ENCODE measurements at places on chromosomes 4 and X.

DNA sequence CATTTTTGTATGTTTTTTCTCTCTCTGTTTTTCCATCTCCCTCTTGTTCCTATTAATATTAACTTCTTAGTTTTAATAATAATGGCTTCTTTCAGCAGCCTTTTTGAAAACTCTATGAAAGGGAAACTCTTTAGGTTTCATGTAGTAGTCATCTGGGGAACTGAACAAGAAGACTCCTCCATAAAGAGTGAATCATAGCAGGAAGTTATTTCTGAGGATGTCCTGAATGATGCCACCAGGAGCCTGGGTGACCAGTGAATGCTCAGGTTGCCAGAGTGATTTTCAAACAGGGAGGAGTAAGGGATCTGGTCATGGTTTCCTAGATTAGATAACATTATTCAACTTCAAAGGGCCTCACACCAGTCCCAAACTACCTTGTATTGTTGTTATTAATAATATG, 212.8 kb upstream of the PDE5A start:
- DNase-seq = no peak

DNA sequence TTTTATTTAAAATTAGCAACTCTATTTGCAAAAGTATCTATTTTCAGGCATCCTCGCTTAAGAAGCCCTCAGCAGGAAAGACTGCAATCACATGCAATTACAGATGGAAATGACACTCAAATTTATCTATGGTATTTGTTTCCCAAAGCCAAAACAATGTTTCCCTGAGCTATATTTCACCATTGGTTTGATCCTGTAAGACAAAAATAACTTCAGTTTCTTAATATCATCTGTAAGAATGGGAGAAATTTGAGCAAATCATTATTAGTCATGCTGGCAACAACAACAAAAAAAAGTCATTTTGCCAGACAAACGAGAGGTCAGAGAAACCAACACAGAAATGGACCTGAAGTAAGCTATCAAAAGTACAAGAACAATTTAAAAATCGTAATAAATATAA, 204.1 kb downstream of the NR3C2 start:
- no peak for DNase-seq

DNA sequence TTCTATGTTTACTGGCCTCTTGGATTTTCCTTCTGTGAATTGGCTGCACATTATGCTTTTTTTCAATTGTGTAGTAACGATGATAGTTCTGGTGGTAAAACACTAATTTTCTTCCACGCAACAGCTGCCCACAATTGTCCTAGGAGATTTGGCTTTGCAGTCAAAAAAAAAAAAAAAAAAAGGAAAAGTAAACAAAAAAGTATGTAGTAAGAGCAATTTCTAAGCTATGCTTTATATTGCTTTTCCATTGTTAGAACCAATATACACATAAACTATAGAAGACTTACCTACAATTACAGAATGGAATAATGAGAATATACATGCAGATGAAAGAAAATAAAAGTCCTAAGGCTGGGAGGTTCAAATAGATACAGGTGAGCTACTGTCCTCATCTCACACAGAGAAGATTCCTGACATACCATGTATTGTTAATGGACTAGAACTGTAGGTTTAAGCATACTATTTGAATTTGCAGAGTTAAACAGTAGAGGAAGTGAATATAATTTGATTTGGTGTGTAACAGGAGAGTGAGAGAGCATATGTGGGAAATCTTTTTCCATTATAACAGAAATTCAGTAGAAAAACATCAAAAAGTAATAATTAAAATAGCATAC, 976.2 kb downstream of the RAB28 start:
- DNase-seq = no peak

DNA sequence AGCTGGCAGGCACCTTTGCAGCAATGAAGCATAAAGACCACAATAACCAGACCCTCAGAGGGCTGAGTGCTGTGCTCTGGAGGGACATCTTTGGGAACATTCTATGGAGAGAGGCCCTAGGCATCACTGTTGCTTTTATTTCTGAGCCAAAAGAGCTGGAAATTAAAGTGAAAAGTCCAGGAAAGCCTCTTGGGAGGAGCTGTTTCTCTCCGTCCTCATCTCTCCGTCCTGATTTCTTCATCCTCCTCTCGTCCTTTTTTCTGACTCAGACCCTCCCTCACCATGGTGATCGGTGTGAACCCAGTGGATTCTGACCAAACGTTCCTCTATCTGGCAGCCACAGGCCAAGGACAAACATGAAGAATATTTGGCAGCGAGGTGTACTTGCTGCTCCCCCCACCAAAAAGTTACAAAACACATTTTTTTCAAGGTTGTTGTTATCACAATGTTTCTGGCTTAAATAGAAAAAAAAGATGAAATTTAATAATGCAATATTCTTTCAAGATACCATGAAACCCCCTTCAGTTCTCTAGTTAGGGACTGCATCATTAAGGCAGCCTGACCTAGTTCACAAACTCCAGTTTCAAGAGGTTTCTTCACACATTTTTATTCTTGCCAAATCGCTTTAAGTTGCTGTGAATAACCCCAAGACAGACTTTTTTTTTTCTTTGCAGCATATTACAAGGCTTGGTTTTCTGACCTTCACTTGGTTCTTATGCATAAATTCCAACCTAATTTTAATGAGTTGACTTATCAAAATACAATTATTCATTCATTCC, 80.2 kb downstream of the SCD5 start:
- DNase-seq = no peak

GRCh38 chrX:19886883-19887531, 393 bp downstream of the SH3KBP1 start:
- DNase-seq = peak; percentile 30

- no peak for DNase-seq
Measured at GRCh38 chrX:47743504-47743903, 84.5 kb upstream of the UXT start.

DNA sequence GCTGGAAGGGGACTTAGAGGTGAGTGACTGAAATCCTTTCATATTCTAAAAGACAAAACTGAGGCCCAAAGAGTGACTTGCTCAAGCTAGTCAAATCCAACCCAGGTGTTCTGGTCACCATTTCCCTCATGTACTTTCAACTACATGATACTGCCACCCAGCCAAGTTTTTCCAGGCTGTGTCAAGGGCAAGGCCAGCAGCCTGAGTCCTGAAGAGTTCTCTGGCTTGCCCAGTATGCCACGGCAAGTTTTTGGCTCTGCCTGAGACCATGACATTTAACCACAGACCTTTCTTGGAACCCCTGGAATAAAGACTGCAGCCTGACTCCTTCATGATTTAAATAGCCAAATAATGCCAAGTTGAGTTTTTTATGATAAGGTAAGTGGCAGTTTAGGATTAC, 10.7 kb upstream of the TMEM164 start:
- DNase-seq = no peak

DNA sequence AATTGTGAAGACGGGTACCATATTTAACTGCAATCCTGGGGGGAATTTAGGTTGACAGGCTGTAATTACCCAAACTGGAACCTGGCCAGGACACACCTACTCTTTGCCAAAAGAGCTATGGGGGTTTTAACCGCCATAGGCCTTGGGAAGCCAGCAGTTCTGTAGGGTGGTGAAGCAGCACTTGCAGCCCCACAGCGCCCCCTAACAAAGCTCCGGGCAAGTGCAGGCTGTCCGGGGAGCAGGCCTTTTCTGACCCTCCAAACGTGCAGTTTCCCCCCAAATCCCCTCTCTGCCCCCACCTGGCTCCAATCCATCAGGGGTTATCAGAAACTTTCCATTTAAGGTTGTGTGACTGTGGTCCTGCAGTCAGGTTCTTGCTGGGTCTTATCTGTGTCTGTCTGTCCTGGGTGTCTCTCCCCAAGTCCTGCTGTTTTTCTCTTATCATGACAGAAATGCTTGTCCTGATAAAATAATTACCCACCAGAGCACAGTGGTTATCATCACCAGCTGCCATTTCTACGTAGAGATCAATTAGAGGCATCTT, 350.9 kb downstream of the MID1IP1 start:
- DNase-seq = no peak

DNA sequence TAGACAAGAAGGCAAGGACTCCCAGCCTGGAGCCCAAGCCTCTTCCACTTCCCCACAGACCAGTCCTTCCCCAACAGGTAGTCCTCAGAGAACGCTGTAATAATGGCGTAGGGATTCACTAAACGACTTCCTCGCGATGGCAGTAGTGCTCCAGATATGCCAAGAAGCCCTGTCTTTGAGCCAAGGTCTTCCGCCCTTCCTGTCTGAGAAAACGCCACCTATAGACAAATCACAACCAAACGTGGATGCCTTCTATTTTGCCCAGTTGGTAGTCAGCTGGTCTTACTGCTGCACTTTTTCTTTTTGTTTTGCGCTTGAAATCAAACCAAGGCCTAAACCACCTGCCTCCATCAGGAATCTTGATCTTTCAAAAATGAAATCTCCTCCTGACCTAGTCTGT, 203.3 kb downstream of the OR13H1 start:
- no peak for DNase-seq

GRCh38 chrX:11349661-11350337, 56.6 kb downstream of the AMELX start:
- DNase-seq = no peak

- DNase-seq = no peak
Measured at GRCh38 chrX:120549483-120550452, 11.0 kb downstream of the CUL4B start.

DNA sequence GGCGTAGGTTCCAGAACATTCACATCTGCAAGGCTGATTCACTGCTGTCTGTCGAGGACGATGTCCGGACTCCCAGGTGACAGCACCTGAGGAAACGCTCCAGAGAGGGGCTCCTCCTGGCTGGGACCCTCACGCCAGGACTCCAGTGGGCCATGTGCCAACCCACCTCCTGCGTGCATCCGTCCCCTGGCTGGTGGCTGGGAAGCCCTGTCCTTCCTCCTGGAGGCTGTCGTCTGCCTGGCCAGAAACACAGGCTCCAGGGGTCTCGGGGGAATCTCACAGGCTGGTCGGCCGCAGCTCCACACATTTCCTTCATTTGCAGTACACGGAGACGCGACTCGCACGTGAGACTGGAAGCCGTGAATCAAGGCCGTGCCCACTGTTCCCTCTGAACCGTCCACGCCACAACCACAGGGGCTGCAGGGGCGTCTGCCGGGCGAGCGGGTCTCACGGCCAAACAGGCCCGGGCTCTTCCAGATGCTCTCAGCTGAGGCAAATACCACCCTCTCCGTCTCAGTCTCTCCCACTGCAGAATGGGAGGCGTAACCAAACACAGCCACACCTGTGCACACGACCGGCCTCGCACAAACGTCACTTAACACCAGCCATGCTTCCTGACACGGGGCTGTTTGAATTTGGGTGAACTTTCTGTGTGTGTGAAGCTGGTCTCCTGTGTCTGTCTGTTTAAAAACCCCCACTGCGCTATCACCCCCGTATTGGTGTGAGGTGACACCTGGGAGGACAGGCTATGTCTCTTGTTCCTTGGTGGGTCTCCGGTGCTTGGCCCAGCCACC, 38.7 kb upstream of the MXD4 start:
- no peak for DNase-seq

- DNase-seq = no peak
Measured at GRCh38 chrX:134971926-134972325, 18.9 kb upstream of the SMIM10 start.

DNA sequence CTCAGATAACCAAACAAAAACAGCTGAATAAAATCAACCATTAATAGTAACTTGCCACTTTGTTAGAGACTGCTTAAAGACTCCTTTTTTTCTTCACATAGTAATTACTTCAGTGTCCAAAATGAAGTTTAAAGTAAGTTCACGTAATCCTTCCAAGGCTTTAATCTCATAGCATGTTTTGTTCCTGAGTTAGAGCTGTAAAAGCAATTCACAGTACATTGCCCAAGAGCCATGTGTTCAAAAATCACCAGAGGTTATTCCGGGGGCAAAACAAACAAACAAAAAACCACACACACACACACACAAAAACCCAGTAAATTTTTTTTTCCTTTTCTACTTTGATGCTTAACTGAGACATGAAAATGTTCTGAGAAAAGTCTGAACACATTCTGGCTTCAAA, 6.1 kb downstream of the GPR82 start:
- no peak for DNase-seq

GRCh38 chr4:168710353-168710946, 213.6 kb downstream of the PALLD start:
- DNase-seq = no peak
